ENCODE measurements at places on chromosomes 5 and 9.
A peak's percentile ranks its signal among the peaks of the same experiment; 100 is the strongest.

DNA sequence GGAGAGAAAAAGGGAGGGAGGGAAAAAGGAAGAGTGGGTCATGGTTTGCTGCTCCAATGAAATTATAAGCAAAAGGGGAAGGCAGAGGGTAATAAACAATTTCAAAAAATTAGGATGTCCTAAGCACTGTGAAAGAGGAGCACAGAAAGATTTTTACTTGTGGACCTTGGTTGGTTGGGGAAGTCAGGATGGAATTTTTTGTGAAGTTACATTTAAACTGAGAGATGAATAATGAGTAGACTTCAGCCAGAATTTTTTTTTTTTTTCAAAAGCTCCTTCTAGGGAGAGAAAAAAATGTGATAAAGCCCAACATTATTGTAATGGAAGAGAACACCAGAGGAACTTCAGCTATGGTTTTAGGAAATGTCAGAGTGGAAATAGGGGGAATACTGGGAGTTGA lies 515.9 kb upstream of the PAPPA start:
- no peak for DNase-seq

DNA sequence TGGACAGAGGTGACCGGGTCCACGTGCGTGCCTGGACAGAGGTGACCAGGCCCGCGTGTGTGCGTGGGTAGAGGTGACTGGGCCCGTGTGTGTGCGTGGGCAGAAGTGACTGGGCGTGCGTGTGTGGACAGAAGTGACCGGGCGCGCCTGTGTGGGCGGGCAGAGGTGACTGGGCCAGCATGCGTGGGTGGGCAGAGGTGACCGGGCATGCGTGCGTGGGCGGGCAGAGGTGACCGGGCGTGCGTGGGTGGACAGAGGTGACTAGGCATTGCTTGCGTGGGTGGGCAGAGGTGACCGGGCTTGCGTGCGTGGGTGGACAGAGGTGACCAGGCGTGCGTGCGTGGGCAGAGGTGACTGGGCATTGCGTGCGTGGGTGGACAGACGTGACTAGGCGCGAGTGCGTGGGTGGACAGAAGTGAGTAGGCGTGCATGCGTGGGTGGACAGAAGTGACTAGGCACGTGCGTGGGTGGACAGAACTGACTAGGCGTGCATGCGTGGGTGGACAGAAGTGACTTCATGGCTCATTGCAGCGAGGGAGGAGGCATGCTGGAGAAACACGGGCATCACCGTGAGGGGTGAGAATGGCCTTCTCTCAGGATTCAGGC lies 254.1 kb upstream of the IRX4 start:
- DNase-seq: no peak

GRCh38 chr5:135851186-135851914 lies 16.9 kb downstream of the SLC25A48 start:
- no peak for DNase-seq

- DNase-seq: no peak
Observed at GRCh38 chr9:123997665-123998277, 13.8 kb upstream of the LHX2 start.

- DNase-seq: no peak
Observed at GRCh38 chr9:108606401-108606800, 249.4 kb downstream of the ACTL7B start.

DNA sequence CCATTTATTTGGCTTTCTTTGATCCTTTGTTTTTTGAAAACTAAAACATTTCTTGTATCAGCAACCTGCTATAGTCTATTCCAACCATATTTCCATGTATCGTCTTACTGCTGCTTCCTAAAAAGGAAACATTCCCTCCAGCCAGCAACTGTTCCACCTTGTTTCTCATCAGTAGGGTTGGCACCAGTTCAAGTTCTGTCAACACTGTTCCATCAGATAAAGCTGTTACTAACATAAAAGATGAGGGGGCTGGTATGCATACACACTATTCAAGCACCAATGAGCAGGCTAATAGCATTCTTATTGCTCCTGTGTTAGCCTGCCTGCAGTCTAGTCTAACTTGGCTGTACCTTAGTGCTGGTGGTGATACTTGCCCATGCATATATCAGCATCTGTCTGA lies 178.3 kb downstream of the CWC27 start:
- no peak for DNase-seq

GRCh38 chr9:127792417-127793031 lies 6.7 kb downstream of the CDK9 start:
- no peak for DNase-seq

- DNase-seq: no peak
Observed at GRCh38 chr5:1262381-1262780, 32.5 kb downstream of the TERT start.

DNA sequence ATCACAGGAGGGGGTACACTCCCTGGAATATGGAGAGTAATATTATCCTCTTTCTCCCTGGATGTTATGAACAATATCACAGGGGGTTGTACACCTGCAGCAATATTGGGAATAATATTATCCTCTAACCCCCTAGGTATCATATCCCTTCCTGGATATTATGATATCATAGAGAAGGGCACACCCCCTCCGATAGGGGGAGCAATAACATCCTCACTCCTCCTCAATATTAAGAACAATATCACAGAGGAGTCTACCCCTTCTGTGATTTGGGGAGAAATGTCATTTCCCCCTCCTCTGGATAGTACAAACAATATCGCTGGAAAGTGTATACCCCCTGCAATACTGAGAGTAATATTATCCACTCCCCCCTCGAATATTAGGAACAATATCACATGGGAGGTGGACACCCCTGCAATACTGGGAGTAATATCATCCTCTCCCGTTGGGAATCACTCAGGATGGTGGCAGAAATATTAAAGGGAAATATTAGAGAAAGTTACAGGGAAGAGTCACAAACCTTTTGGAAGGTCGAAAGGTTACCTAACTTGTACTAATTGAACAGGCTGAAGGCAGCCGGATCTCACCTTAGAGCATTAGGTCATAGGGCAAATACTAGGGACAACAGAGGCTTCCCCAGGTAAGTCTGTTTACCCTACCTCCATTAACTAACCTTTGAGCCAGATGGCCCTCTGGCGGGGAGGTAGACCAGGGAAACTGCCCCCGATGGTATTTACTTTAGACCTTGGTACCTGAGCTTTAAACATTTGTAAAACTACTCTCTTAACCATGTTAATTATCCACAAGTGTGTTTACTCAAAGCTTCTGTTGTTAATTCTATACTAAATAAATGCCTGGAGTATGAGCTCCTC lies 57.5 kb upstream of the FREM1 start:
- DNase-seq: no peak

- peak; percentile 74 for DNase-seq
Observed at GRCh38 chr5:15105799-15106393, 234.3 kb upstream of the ANKH start.
